EH (cell line): ENCODE measurements at places on chromosomes 2 and 18.

GRCh38 chr2:37262522-37262921 lies 31.1 kb downstream of the NDUFAF7 start:
- DNase-seq = no peak

DNA sequence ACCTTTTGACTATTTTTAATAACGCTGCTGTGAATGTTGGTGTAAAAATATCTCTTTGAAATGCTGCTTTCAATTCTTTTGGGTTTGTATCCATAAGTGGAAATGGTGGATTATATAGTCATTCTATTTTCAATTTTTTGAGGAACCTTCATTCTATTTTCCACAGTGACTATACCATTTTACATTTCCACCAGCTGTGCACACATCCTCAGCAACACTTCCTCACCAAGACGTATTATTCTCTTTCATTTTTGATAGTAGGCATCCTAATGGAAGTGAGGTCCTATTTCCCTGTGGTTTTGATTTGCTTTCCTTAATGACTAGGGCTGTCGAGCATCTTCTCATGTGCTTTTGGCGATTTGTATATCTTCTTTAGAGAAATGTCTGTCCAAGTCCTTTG lies 14.8 kb downstream of the CASP10 start:
- no peak for DNase-seq

- no peak for DNase-seq
These were observed 190.1 kb downstream of the HAUS1 start for GRCh38 chr18:46294318-46294717.

DNA sequence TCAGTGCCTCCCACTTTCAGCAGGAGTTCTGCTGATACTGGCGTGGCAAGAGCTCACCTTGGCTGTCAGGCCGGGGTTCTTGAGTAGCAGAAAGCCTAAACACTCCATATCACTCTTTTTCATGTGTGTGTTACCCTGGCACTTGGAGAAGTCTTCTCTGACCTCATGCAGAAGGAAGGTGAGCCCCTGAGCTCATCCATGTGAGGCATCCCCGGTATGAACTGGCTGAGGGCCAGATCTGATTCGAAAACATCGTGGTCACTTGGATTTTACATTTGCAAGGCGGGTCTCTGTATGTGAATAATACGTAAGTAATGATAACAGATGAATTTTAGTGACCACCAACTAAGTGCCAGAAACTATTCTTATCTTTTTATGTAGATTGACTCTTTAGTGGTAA lies 93.6 kb downstream of the RAPGEF4 start:
- DNase-seq = peak; percentile 94

- DNase-seq = no peak
These were observed 447.0 kb upstream of the ID2 start for GRCh38 chr2:8234757-8235374.

- peak; percentile 14 for DNase-seq
These were observed 70.1 kb downstream of the NABP1 start for GRCh38 chr2:191748059-191748461.

DNA sequence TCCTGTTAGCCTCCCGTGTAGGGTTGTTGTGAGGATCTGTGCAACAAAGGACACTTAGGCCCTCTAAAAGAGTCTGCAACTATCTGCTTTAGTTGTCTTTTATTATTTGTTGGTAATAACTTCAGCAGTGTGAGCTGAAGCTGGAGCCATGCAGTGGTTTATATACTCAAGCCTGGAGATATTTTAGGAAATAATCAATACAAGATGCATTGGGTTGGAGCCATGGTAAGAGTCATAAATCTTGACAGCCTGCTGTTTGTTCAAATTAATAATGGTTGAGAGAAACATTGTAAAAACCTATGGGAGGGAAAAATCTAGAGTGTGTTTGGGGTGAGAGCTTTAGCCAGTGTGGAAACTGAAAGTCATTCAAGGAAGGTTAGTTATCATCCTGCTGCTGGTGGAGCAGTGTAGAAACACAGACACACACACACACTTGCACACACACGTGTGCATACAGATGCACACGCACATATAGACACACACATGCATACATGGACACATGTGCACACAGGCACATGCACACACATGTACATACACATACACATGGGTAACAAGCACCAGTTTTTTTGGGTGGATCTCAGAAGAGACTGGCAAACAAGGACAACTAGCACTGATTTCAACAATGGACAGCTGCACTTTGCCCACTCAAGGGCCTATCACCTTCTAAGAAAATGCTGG lies 51.0 kb downstream of the ACOXL start:
- DNase-seq = no peak

DNA sequence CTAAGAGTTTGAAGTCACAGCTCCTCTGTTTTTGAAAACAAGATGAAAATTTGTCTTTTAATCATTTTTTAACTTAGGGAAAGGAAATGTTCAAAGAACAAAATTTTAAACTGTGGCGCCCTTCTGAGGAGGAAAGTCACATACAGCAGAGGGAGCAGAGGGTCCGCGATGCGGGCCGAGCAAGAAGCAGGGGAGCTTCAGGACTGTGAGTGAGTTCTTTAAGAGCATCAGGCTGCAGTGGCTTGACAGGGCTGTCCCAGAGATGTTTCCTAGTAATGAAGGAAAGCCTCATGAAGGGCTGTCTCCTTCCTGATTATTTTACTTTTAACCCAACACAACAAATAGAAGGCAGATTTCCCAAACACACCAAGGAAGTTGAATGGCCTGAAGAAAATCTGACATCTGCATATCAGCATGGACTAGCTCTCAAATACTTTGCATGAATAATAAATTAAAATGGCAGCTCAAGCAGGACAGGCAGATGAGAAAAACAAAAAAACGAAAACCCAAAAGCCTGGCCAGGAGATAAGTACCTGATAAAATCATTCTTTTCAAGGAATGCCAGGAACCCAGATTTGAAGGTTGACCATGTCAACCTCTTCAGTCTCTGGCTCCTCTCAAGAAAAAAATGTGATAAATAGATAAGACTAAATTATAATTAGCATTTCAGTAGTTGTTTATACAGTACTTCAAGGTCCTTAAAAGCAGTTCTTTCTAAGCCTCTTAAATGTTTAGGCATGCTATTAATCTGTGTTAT lies 60.8 kb downstream of the SLC40A1 start:
- DNase-seq = no peak

- DNase-seq = peak; percentile 89
These were observed 26.3 kb downstream of the DHRS9 start for GRCh38 chr2:169095621-169096105.

GRCh38 chr18:58586269-58586668 lies 42.6 kb downstream of the ALPK2 start:
- no peak for DNase-seq
